ENCODE measurements at places on chromosomes 5 and 9.

- DNase-seq = no peak
Observed at GRCh38 chr5:135964670-135965320, 10.0 kb upstream of the LECT2 start.

DNA sequence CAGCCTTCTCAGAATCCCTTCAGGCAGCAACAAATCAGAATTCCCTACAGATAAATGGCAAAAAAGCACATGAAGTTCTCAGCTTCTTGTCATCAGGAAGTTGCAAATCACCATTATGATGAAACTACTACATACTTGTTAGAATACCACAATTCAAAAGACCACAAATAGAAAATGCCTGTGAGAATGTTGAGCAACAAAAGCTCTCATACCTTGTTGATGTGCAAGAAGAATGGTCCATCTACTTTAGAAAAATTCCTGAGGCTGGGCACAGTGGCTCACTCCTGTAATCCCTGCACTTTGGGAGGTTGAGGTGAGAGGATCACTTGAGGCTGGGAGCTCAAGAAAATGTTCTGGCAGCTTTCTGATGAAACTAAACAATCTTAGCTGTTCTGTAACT lies 278.1 kb downstream of the ICE1 start:
- no peak for DNase-seq

DNA sequence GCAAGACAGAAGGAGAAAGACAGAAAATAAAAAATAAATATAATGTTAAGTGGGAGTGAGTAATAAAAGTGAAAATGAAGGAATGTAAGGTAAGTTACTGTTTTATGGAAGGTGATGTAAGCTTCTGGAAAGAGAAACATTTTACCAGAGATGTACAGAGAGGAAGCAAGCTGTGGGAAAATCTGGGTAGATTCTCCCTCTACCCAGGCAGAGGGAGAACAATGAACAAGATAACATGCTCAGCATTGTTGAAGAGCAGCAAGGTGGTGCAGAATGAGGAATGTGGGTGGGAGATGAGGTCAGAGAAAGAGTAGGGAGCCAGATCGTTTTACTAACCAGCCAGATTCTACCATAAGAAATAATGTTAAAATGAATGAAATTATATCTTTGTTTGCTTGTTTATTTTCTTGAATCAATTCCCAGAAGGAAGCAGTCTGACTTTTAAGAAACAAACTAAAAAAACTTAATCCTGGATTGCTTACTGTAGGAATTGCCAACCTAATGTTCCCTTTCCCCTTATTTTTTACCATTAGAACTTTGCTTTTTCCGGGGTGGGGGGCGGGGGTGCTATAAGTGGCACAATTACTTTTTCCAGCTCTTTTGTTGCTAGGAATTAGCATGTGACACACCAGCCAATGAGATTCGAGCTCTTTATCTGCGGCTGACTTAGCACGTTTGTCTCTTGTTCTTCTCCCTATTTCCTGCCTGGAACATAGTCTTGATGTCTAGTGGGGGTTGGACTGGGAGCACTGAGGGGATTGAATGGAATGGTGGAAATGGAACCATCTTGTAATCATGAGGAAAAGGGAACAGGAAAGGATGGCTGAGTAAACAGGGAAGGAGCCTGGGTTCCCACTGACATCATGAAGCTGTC lies 356.7 kb downstream of the TMEM167A start:
- DNase-seq = no peak

DNA sequence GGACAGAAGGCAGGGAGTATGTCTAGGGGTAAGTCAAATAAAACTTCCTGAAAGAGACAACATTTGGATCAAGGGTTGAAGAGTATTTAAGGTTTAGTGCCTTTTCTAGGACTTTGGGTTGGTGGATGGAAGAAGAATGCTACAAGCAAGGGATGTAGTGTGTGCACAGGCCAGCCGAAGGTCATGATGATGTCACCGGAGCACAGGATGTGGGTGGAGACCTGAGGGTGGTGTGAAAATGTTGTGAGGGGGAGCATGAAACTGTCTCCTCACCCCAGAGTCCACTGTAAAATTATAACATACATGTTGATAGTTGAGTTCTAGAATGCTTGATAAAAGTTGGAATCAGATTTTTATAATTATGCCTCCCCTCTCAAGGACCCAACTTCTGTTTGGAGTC lies 553.3 kb upstream of the SGCD start:
- DNase-seq = no peak

DNA sequence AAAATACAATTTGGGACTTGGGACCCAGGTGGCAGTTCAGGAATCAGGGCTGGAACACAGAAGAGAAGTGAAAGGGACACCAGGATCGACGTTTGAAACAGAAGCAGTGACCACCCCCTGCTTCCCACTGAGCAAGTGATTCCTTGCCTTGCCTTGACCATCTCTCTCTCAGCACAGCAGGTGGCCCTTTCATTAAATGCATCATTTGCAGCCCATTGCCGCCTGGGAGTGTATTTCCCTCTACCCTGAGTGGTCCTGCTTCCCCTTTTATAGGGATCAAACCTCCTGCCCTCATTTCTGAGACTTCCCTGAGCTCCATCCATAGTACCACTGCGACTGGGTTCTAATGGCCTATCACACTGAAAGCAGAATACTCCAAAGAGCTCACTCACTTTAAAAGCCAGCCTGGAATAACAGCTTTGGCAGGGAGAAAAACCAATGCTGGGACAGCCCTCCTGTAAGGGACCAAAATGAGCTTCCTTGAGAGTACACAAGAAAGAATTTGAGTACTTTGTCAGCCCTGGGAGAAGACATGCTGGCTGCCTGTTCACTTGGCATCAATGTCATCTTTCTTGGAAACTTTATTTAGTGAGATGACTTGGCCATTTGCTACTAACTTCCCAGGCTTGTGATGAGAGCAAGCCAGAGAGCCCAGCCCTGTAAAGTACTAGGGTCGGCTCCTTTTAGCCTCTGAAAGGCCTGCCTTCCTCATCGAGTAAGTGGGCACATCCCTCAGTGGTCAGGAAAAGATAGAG lies 149.7 kb downstream of the SLIT3 start:
- no peak for DNase-seq

DNA sequence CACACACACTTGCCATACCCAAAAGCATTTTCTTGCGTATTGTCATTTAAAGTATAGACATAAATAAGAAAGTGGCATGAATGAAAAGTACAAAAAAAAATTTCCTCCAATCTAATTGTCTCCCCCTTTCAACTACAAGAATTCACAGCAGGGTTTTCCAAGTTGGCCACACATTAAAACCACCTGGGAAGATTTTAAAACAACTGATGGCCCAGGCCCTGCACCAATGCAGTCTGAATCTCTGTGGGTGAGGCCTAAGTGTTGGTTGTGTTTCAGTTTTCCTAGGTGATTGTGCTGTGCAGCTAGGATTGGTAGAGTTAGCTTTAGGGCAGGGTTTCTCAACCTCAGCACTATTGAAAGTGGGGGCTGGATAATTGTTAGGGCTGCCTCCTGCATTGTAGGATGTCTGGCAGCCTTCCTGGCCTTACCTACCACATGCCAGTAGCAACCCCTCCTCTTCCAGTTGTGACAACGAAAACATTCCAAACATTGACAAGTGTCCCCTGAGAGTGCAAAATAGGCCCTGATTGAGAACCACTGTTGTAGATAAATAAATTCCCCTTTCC lies 337.1 kb downstream of the KIAA0825 start:
- no peak for DNase-seq

DNA sequence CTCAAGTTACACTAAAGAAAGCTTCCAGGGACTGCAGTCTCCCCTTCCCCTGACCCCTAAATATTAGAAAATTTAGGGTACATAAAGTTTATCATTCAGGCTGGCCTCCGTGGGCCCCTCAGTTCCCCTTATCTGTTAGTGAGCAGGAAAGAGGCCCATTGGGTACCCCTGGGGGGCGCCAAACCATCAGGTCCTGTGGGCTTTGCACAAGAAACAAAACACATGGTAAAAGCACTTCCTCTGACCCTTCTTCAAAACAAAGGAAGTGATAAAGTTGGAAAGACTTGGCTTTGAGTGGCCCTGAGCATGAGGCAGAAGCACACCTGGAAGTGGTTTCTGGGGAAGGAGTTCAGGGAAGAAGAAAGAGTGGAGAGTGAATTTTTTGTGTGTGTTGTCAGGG lies 213.0 kb downstream of the SMARCA2 start:
- DNase-seq = no peak

All from GM13977 (cell line).